ENCODE measurements at places on chromosomes 4 and X.

DNA sequence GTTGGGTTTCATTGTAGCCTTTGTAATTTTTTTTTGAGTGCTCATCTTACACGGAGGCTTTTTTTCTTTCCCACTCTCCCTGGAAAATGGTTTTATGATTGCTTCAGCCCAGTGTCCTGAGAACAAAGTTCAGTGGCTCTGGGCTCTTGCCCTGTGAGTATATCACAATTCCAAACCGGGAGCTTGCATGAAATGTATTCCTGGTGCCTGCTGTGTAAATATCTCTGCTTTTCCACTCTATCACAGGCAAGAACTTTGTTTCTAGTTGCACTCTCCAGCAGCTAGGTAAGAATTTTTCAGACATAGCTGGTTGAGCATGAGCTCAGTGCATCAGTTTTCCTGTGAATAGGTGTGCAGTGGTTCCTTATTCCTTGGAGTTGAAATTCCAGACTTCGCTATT is 60.8 kb downstream of the SUPT20HL2 start:
- DNase-seq = no peak

GRCh38 chrX:126393284-126393683 is 159.3 kb downstream of the DCAF12L1 start:
- DNase-seq = no peak

GRCh38 chrX:118502161-118502789 is 6.7 kb downstream of the DOCK11 start:
- DNase-seq = no peak

- no peak for DNase-seq
These were observed 156.5 kb downstream of the EMCN start for GRCh38 chr4:100361336-100361735.

GRCh38 chr4:54077812-54078211 is 13.4 kb upstream of the CHIC2 start:
- peak; percentile 56 for DNase-seq

- DNase-seq = no peak
These were observed 23.3 kb upstream of the LEF1 start for GRCh38 chr4:108192056-108192455.

DNA sequence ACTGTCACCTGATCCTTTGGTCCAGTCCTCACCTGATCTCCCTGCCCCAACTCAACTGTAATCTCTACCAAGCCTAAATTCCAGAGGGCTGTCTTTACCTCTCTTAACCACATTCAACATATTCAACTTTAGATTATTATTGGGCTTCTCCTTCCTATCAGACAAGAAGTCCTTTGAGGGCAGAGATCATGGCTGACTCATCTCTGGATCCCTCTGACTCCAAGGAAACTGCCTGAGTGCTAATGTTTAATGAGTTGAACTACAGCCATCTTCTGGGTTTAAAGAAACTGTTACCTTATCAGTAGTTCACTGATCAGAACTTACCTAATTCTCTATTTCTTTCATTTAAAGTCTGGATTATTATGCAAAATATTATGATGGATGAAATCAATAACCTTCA is 135.7 kb downstream of the GPC3 start:
- DNase-seq = no peak

DNA sequence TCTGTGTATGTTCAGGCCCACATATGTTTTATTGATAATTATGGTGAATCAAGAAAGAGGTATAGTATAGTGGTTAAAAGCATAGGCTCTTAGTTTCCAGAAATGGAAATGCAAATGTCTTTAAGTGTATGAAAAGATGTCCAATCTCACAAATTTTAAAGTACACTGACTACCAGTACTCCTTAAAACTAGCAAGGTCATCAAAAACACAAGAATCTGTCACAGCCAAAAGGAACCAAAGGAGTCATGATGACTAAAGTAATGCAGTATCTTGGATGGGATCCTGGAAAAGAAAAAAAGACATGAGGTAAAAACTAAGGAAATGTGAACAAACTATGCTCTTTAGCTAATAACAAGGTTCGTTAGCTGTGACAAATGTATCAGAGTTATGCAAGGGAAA is 661 bp upstream of the RBM41 start:
- DNase-seq = no peak

Measured in EH (cell line).